ENCODE measurements at places on chromosomes 16 and 17. TPM values are rescaled to one million over a fixed set of nuclear protein-coding genes. Genes with fewer than 3 reads are reported as not detected.

TBC1D26 gene
- total RNA-seq, result not detected

SLC38A8 gene
- not detected for total RNA-seq

PMP22 gene
- 179 TPM for total RNA-seq

PRR35 gene
- total RNA-seq, result 0.32 TPM

BCL6B gene
- 0.16 TPM for total RNA-seq

PVALEF gene
- not detected for total RNA-seq

ACE gene
- total RNA-seq, result 16.4 TPM

ABCA6 gene
- 28.6 TPM for total RNA-seq

SGCA gene
- total RNA-seq, result 2.4 TPM

TEKT5 gene
- total RNA-seq, result not detected

NPIPA1 gene
- 51.0 TPM for total RNA-seq

C17orf78 gene
- not detected for total RNA-seq

CMTM2 gene
- total RNA-seq, result not detected

TVP23A gene
- total RNA-seq, result not detected

PIRT gene
- total RNA-seq, result not detected

SLX1B gene
- total RNA-seq, result 6.5 TPM

TNFRSF13B gene
- not detected for total RNA-seq

CRISPLD2 gene
- 200 TPM for total RNA-seq

MT1F gene
- 0.16 TPM for total RNA-seq

ITGA2B gene
- 0.36 TPM for total RNA-seq

CDH8 gene
- total RNA-seq, result 7.5 TPM

TMEM204 gene
- 32.8 TPM for total RNA-seq

CHST5 gene
- total RNA-seq, result not detected

TOM1L2 gene
- total RNA-seq, result 61.7 TPM

MYO1D gene
- 323 TPM for total RNA-seq

HBA1 gene
- total RNA-seq, result not detected

NQO1 gene
- 1,169 TPM for total RNA-seq

CACNG3 gene
- total RNA-seq, result not detected

AXIN1 gene
- total RNA-seq, result 20.0 TPM

GGNBP2 gene
- total RNA-seq, result 58.5 TPM

PRDM7 gene
- total RNA-seq, result not detected

All from hair follicle dermal papilla cell (primary cell).